DMS 273 treated with DMSO at 0.1 percent for 48 hours (cell line): ENCODE measurements at places on chromosomes 11 and 22.

DNA sequence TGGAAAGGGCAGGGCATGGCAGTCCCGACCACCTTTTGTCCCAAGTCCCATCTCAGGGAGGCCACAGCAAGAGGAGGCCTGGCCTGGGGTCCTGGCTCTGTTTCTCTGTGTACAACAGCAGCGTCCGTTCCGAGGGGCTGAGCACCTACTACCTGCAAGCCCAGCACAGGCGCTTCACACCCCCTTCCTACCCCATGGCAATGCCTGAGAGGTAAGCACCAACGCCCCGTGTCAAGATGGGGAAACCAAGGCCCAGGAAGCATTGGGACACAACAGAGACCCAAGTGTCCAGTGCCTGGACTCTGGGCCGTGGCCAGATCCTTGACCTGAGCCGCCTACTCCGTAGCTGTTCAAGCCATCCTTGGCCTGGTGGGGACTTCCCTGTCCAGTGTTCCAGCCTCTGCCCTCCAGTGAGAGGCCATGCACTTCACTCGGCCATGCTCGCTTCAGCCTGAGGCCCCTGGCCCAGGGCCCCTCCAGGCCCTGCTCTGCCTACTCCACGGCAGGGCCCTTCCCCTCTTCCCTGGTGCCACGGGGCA is 14.3 kb upstream of the TCF20 start:
- DNase-seq, result no peak

DNA sequence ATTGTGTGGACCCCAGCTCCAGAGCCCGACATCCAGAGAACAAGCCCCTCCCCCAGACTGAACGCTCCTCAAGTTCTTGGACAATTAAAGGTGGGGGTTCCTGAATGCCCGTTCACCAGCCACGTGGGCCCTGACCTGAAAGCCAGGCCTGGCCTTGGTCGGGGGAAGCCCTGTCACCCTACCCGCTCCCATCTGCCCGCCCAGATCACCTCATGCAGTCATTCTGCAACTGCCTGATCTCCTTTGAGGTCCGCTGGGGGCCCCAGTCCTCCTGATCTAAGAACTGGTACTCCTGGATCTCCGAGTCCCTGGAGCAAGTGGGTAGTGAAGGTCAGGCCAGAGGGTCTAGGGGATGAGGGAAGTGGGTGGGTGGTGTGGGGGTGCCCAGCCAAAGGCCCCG is 9.1 kb upstream of the NAALADL1 start:
- DNase-seq, result no peak

GRCh38 chr22:24507716-24508115 is 12.6 kb downstream of the UPB1 start:
- no peak for DNase-seq

GRCh38 chr11:12999597-12999996 is 9.5 kb upstream of the RASSF10 start:
- no peak for DNase-seq

- no peak for DNase-seq
Observed at GRCh38 chr11:63019506-63019905, 3.9 kb upstream of the SLC22A8 start.

DNA sequence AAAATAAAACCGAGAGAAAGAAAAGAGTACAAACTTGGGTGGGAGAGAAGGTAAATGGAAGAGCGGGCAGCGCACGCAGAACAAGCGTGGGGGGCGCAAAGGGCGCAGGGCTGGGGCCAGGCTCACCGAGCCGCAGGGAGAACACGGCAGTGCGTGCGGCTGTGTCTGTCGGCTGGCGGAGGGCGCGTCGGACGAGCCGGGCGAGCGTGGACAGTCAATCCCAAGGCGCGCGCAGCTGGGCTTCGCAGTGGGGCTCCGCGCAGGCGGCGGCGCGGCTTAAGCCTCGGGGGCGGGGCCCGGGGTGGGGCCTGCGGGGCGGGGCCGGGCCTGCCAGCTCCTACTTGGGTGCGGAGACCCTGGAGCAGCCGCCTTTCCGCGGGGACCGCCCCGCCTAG is at the start of gene UCP2:
Gene UCP2, minus strand, starts transcription at position 249 of the 395 bp plus-strand sequence. CDS start 4,465 bp downstream, outside the sequence.
- peak; percentile 67 for DNase-seq

DNA sequence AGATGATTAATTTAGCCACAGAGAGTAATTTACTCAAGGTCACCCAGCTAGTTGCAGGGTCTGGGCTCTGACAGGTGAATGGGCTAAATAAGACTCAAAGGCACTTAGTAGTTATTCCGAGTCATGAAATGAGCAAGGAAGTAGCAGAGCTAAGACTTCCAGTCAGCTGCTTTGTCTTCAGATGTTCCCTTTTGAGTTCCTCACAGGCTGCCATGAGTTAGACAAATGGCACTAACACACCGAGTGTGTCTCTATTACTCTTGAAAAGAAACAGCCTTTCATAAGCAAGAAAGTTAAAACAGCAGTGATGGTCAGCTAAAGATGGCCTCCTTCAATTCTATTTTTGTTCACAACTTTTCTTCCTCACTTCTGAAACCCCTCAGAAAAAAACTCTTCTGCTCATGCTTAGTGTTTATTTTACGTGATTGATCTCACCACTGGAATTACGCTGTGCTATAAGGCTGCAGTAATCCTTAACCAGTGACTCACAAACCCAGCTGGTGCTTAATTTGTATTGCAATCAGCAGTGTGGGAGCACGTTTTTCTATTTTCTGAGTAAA is 389.1 kb downstream of the AASDHPPT start:
- no peak for DNase-seq

DNA sequence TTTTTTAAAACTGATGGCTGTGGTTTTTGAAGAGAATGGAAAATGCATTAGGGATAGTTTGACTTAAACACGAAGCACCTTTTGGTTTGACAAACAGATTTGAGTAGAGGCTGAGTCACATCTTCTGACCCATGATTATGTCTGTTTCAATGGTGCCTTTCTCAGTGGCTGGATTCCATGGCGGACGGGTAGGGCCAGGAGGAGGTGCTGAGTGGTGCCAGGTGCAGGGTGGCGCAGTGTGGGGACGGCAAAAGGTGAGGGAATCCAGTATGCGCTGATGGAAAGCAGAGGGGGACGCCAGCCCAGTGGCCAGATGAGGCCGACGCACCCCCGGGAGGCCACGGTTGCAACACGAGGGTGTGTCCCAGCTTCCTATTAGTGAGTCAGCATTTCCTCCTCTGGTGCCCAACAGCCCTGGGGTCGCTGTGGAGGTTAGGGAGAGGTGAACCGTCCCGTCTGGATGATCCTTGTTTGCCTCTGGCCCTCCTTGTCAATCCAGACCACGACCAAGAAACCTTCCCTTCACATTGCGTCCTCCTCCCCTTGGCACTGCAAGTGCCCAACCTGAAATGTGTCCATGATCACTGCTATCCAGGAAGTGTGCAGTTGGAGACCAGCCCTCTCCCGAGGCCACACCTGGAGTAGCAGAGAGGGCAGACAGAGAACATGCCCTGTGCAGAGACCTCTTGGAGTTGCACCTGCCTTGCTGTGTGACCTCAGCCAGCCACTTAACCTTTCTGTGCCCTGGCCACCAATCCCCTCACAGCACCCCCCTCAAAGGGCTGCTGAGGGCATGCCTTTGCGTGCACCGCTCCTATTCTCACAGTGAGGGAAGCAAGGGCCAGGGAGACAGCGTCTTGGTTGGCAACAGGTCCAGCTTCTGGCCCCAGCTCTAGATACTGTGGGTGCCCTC is 32.5 kb upstream of the ATXN10 start:
- DNase-seq, result no peak

- DNase-seq, result no peak
Observed at GRCh38 chr11:115379528-115379927, 124.7 kb downstream of the CADM1 start.

DNA sequence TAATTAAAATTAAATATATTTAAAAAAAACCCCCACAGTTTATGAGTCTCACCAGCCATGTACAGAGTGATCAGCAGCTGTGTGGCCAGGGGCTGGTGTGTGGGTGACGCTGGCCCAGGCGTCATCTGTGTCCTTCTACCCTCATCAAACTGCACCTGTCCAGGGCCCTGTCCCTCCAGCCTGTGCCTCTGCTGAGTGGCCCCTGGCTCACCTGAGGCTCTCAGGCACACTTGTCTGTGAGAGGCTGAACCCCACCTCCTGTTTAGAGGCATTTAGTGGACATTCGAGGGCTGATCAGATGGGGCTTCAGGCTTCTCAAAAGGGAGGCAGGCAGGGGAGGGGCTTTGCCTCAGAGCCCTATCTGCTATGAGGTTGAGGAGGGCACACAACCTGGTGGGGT is 29.9 kb upstream of the SMIM38 start:
- DNase-seq, result no peak

GRCh38 chr11:8392886-8393285 is 129.2 kb upstream of the LMO1 start:
- DNase-seq, result no peak

- DNase-seq, result no peak
Observed at GRCh38 chr22:26570115-26570514, 19.8 kb downstream of the TPST2 start.

- DNase-seq, result no peak
Observed at GRCh38 chr11:17528181-17528691, 16.0 kb downstream of the USH1C start.

GRCh38 chr11:35850191-35850590 is 93.7 kb upstream of the LDLRAD3 start:
- no peak for DNase-seq

- no peak for DNase-seq
Observed at GRCh38 chr11:3121416-3121815, 43.7 kb downstream of the OSBPL5 start.

DNA sequence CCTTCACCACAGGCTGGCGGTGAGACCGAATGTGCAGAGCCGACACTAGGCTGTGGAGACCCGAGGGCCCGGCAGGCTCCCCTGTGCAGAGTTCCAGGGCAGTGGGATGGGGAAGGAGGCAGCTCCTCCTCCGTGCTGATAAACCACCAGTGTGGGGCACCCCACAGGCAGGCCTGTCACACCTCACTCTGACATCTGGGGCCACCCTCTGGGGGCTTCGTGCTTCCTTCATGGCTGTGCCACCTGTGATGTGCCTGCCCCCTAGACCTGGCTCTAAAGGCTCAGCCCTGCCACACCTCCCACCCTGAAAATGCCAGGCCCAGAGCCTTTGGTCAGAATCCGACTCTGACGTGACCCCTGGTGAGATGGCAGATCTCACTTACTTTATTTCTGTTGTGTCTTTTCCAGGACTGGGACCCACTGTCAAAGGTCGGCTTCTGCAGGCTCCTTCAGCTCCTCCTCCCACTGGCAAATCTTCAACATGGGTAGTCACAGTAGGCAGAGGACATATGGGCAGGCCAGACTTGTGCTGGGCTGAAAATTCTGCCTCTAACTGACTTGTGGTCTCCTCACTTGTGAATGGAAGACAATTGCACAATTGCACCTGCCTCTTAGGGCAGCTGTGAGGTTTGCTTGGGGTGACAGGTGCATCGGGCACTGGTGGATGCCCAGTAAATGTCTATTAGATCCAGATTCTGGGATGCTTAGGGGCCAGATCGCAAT is 46.2 kb upstream of the TSKU start:
- DNase-seq, result no peak

- DNase-seq, result no peak
Observed at GRCh38 chr11:117872975-117873827, 3.3 kb downstream of the FXYD6 start.

- no peak for DNase-seq
Observed at GRCh38 chr22:29244785-29245625, 22.8 kb downstream of the RHBDD3 start.

DNA sequence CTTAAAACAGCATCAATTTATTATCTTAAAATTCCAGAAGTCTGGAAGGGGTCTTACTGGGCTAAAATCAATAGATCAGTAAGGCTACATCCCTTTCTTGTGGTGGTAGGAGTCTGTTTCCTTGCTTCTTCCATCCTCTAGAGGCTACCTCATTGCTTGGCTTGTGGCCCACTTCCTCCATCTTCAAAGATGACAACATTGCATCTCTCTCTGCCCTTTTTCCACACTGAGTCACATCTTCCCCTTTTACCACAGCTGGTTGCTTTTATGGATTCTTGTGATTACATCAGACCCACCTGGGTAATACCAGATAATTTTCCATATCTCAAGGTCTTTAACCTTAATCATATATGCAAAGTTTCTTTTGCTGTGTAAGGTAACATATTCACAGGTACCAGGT is 60.9 kb downstream of the GRIA4 start:
- no peak for DNase-seq
